Sigmoid colon (tissue), 7 donors: ENCODE measurements at places on chromosomes 7 and 10. TPM values are rescaled to one million over a fixed set of nuclear protein-coding genes. Genes with fewer than 3 reads are reported as not detected.

The SPDYE6 gene
- not detected for total RNA-seq

The CREM gene
- 76.0 TPM for total RNA-seq

The CPA4 gene
- total RNA-seq = not detected

The PDGFA gene
- 33.9 TPM for total RNA-seq

The OR9A2 gene
- total RNA-seq = not detected

The ATP6V0A4 gene
- total RNA-seq = not detected

The MYO1G gene
- 1.2 TPM for total RNA-seq

The PAPOLB gene
- total RNA-seq = not detected

The LRIT1 gene
- total RNA-seq = not detected

The VIPR2 gene
- 11.7 TPM for total RNA-seq

The TCAF2 gene
- 2.1 TPM for total RNA-seq

The CD36 gene
- total RNA-seq = 114 TPM

GRCh38 chr7:142516038-142516501 lies 233.2 kb upstream of the PRSS1 start:
- no peak for DNase-seq

DNA sequence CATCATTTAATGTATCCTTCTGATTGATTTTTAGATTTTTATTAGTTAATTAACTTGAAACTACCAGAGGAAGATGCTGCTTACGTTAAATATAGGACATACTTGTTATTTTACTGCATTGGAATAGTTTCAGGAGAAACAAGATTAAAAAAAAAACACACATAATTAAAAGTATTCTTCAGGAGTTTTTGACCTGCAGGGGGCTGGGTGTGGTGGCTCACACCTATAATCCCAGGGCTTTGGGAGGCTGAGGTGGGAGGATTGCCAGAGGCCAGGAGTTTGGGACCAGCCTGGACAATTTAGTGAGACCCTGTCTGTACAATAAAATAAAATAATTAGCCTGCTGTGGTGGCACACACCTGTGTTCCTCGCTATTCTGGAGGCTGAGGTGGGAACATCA lies 10.7 kb downstream of the CBLL1 start:
- no peak for DNase-seq

DNA sequence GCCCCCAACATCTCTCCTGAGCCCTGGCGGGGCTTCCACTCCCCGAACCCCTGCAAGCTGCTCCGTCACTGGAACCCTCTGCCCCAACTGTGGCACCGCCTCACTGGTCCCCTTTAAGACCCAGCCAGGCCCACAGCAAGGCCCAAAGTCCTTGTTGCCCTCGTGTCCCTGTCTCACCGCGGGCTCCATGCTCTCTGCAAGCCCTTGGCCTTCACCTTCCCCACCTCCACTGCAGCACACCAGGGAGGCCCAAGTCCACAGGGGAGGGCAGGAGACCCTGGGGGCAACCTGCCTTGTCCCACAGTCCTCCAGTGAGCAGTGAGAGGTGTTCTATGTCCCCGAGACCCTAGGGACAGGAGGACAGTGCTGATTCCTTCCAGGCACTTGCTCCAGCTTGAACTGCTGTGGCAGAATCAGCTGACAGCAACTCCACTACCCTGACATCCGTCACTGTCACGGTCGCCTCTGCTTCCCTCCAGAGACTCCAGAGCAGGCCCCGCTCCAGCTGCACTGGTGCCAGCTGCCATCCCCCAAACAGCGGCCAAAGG lies 105.3 kb downstream of the CYTH3 start:
- no peak for DNase-seq

DNA sequence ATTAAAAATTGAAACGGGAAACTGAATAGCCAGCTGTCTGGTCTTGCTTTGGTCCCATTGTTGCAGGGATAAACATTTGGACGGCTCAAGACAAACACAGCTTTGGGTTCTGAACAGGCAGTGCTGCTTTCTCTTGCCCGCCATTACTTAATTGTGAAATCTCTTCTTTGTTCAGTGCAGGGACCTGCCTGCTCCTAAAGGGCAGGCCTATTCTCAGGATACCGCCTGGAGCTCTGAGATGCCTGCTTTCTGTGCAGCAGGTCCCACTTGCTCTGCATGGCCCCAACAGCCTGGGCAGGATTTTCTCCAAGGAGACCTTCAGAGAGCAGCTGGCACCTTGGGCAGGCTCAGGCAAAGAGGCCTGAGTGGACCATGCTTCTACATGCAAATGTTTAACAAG lies 237.6 kb downstream of the KCNMA1 start:
- no peak for DNase-seq

DNA sequence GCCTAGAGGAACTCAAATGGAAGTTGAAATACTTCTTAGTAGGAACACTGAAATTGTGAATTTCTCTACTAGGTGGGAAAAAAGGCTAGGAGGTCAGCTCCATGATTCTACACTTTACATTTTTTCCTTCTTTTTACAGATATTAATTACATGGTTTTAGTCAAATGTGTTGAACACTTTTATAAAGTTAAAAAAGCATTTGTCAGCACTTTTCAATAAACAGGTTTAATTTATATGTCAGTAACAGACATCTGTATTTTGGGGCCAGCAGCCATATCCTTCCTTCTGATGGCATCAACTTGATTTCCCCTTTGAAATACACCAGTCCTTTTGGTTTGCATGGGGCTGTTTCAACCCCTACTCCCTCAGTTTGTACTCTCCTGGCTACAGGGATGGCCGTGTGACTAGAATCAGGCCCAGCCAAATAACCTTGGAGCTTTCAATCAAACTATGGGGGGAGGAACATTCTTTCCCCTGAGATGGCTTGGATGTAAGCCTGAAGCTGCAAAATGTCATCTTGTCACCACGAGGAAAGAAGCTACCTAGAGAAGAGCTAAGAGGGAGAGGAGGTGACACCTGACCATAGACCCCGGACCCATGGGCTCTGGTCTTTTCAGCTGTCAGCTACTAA lies 171.0 kb upstream of the NEBL start:
- DNase-seq = no peak

- no peak for DNase-seq
Observed at GRCh38 chr7:129684777-129685176, 73.3 kb downstream of the NRF1 start.

DNA sequence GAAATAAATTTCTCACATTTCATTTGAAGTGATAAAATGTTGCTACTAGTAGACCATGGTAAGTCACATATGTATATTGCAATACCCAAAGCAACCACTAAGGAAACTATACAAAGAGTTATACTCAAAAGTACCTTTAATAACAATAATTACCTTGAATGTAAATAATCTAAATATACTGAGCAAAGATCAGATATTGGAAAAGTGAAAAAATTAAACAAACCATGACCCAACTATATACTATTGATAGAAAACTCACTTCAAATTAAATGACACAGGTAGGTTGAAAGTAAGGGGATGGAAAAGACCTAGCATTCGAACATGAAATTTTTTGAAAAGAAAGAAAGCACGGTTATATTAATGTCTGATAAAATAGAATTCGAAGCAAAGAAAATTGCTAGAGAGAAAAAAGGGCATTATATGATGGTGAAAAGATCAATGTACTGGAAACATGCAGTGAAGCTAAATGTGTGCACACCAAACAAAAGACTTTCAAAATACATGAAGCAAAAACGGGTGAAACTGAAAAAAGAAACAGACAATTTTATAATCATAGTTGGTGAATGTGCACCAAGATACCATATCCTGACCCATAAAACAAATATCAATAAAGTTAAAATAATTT lies 29.1 kb downstream of the TFPI2 start:
- no peak for DNase-seq

DNA sequence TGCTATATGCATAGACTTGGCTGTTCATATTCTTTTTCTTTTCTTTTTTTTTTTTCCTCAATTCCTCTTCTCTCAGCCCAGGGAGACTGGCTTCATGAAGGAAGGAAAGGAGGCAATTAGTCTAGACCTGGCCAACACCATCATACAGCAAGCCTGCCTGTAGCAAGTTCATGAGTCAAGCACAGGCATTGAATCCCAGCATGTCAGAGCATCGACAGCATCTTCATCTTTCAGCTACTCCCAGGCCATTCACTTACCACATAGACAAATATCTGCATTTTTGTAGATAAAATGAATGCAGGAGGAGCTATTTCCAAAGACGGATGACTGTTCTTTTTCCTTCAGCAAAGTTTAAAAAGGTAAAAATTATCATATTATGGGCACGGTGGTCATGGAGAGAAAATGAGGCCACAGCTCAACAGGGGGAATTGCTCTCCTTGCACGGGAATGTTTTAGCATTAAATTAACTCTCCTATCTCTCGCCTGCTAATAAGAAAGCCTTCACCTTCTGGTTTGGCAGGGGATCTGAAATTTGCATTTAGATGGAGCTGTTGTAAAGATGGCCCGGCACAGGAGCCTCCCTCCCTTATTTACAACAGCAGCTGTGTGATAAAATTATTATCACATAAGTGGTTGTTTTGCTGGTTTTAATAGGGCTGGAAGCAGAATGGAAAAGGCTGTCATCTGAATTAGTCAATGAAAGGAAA lies 626.5 kb upstream of the AUTS2 start:
- no peak for DNase-seq

- no peak for DNase-seq
Observed at GRCh38 chr10:91552274-91553095, 80.4 kb downstream of the PPP1R3C start.

DNA sequence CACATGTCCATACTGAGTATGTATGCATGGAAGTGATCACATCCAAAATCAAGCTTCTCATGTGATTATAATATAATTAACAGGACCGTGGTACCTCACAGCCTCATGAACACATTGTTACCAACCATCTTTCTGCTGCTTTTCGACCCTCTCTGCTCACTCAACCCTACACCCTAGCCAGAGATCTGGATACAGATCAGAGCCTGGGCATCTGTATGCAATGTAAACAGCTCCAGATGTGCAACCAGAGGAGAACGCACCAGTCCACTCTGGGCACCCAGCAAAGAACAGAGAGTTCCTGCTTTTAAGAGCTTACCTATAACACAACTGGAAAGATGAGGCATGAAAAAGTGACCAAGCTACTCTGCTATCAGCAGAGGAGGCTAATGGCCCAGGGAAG lies 145.1 kb downstream of the FGFR2 start:
- DNase-seq = no peak

DNA sequence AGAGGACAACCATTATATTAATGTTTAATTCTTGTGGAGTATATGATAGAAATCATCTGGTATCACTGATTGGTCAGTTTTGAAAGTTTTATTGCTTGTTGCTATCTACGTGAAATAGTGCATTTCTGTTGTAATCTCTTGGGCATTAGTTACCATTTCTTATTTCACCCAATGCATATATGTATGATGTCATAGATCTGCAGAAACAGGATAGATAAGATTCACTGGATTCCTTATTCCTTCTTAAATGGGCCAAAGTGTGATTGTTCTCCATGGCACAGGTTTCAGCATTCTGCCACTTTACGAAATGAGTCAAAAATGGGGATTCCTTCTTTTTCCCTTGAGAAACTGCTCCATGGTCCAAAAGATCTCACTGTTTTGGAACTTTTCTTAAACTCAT lies 56.6 kb downstream of the VTI1A start:
- DNase-seq = no peak

- DNase-seq = no peak
Observed at GRCh38 chr10:130727766-130728490, 583.6 kb downstream of the TCERG1L start.

- no peak for DNase-seq
Observed at GRCh38 chr7:117544061-117544460, 64.2 kb downstream of the CFTR start.

GRCh38 chr7:23472956-23473843 lies 2.9 kb upstream of the IGF2BP3 start:
- no peak for DNase-seq

GRCh38 chr7:32892521-32893206 lies 1.1 kb upstream of the KBTBD2 start:
- peak; percentile 76 for DNase-seq
